NCI-H2107 (cell line): ENCODE measurements at places on chromosomes 6 and 20.

- no peak for DNase-seq
Observed at GRCh38 chr6:36195471-36196112, 952 bp upstream of the BRPF3 start.

- DNase-seq: no peak
Observed at GRCh38 chr6:2765896-2766766, 938 bp downstream of the WRNIP1 start.

GRCh38 chr6:154039231-154039842 lies at the start of gene OPRM1:
Gene OPRM1, plus strand, starts transcription at chr6:154039240. Its CDS starts 305 bp downstream, at chr6:154039545.
- no peak for DNase-seq

- no peak for DNase-seq
Observed at GRCh38 chr20:58432186-58432954, 43.3 kb downstream of the VAPB start.

DNA sequence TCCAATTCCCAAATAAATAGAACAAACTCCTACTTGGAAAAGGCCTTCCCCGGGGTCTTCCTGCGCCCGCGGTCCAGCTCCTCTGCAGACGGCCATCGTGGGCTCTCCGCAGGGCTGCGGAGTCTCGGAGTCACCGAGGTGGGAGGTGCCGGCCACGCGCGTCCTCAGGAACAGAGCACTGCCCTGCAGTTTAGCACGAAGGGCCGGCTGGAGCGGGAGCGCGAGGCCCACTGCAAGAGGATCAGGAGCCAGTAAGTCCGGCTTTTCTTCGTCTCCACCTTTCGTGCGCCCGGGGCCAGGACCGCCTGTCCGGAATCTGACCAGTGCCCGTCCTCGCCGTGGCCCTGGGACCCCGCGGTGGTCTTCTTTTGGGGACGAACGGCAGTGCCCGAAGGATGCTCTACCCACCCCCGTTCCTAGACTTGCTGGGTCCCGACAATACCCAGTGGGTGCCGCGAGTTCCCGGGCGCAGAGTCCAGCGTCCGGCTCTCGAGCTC lies 1.4 kb downstream of the BHLHE23 start:
- DNase-seq: no peak

DNA sequence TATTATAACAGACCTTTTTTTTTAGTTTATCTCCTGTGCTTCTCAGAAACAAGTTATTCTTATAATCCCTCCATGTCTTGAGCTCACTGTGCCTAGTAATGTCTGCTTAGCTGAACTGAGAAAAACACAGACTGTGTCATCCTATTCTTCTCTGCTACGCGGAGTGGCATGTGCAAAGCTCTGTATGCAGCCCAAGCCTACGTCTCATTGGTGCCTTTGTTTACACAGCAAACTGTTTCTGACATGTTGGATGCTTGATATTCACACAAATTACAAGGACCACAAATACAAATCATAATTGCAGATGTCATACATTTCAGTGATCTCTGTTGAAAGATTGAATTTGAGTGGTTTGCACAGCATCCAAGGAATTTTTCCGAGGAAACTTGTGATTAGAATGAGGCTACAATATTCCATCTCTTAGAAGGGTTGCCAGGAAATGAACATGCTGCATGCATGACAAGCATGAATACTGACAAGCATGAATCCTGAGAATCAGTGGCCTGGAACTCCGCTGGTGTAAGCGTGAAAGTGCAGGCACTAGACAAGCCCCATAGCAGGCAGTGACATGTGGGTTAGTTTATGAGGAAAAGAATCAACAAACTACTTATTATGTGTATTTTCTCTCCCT lies 128.4 kb upstream of the SGK1 start:
- no peak for DNase-seq

- DNase-seq: no peak
Observed at GRCh38 chr6:170439366-170440361, 113.4 kb downstream of the PSMB1 start.

GRCh38 chr6:51855310-51856082 lies 231.9 kb downstream of the PKHD1 start:
- DNase-seq: peak; percentile 3

DNA sequence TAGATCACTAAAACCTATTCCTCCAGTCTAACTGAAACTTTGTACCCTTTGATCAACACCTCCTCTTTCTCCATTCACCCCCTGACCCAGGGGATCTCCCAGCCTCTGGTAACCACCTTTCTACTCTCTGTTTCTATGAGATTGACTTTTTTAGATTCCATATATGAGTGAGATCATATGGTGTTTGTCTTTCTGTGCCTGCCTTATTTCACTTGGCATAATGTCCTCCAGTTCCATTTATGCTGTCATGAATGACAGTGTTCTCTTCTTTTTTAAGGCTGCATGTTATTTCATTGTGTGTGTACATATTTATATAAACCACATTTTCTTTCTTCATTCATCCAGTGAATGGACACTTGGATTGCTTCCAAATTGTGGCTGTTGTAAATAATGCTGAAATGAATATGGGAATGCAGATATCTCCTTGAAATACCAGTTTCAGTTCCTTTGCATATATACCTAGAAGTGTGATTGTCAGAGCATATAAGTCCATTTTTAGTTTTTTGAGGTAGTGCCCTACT lies 57.7 kb downstream of the DHX35 start:
- DNase-seq: no peak

DNA sequence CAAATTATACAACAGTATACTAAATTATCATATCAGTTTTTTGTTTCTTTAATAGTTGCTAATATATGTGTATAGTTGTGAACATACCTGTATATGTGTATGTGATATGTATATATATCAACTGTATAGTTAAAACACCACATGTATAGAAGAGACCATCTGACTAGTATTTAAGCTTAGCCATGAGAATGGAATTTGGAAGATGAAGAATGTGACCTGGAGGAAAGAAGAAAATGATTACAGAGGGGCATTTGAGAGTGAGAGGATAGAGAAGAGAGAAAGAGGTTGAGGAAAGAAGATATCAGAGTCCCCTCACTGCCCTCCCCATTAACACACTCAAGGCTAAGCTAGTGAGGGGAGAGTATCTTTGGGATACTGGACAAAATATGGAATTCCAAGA lies 335.9 kb downstream of the BCKDHB start:
- no peak for DNase-seq

- no peak for DNase-seq
Observed at GRCh38 chr6:3423439-3424184, 33.2 kb downstream of the SLC22A23 start.

DNA sequence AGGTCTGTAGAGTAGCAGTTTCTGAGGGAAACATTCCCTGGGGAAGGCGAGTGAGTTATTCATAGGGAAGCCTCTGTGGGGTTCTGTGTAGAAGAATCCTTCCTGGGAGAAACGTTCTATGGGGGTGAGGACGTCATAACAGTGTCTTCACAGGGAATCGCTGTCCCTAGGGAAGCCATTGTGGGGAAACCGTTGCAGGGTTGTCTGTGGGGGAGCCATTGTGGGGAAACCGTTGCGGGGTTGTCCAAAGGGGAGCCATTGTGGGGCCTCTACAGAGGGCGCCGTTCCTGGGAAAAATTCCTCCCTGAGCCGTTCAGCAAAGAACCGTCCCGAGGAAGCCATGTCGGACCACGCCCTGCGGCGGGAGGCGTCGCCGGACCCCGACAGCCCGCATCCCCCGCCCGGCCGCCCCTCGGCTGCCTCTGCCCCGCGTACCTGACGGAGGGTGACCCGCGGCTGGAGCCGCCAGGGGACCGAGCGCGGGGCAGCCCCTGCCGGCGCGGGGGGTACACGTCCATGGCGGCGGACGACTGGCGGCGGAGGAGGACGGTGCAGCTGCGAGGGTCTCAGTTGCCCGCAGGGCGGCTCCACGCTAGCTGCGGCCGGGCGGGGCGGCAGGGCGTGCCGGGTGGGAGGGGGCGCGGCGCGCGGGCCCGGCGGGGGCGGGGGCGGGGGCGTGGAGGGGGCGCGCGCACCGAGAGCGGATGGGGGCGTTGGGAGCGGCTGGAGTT lies at the start of gene DNAAF9:
Gene DNAAF9, minus strand, starts transcription at position 630 of the 731 bp plus-strand sequence. Its CDS starts 112 bp downstream, at position 518.
- no peak for DNase-seq
